ENCODE measurements at places on chromosomes 3 and 15. TPM values are rescaled to one million over a fixed set of nuclear protein-coding genes. Genes with fewer than 3 reads are reported as not detected.

Gene TRIM71
- total RNA-seq, result not detected

Gene RTP1
- total RNA-seq, result not detected

Gene BSN
- under 0.01 TPM for total RNA-seq

Gene IL16
- under 0.01 TPM for total RNA-seq

Gene P2RY14
- not detected for total RNA-seq

Gene GOLGA8A
- 18.1 TPM for total RNA-seq

Gene C3orf49
- total RNA-seq, result not detected

Gene TIGIT
- not detected for total RNA-seq

Gene UQCC5
- 23.6 TPM for total RNA-seq

Gene PRR23A
- total RNA-seq, result not detected

Gene NKIRAS1
- total RNA-seq, result 6.4 TPM

Gene HACL1
- 40.4 TPM for total RNA-seq

Gene DUOXA2
- total RNA-seq, result not detected

Gene GRK7
- total RNA-seq, result not detected

Gene CFAP100
- total RNA-seq, result not detected

Gene CCR8
- not detected for total RNA-seq

Gene TRIM42
- total RNA-seq, result not detected

Gene TEX55
- not detected for total RNA-seq

Gene PTH1R
- total RNA-seq, result 0.97 TPM

Gene FAM174B
- total RNA-seq, result 0.97 TPM

Gene TGM5
- total RNA-seq, result not detected

Gene CDC25A
- total RNA-seq, result 15.3 TPM

Gene CPEB1
- total RNA-seq, result not detected

Gene KLF15
- total RNA-seq, result 0.65 TPM

Gene CRABP1
- not detected for total RNA-seq

Gene NUP210
- total RNA-seq, result 34.3 TPM

Gene FETUB
- total RNA-seq, result not detected

Gene MINAR1
- 0.30 TPM for total RNA-seq

Gene C3orf33
- total RNA-seq, result 2.3 TPM

Gene KBTBD13
- not detected for total RNA-seq

Gene GOLGA8S
- 0.15 TPM for total RNA-seq

Gene MKRN3
- not detected for total RNA-seq

Gene SCAMP5
- 9.4 TPM for total RNA-seq

Data from epithelial cell of umbilical artery (primary cell).